Daoy (cell line): ENCODE measurements at places on chromosomes 7 and 10. TPM values are rescaled to one million over a fixed set of nuclear protein-coding genes. Genes with fewer than 3 reads are reported as not detected.

Gene CUZD1
- 0.77 and 1.4 TPM in 2 replicates for total RNA-seq

GRCh38 chr10:125557801-125558505, 125.0 kb downstream of the TEX36 start:
- no peak for DNase-seq

GRCh38 chr7:122972056-122972455, 23.4 kb downstream of the TAS2R16 start:
- no peak for DNase-seq

DNA sequence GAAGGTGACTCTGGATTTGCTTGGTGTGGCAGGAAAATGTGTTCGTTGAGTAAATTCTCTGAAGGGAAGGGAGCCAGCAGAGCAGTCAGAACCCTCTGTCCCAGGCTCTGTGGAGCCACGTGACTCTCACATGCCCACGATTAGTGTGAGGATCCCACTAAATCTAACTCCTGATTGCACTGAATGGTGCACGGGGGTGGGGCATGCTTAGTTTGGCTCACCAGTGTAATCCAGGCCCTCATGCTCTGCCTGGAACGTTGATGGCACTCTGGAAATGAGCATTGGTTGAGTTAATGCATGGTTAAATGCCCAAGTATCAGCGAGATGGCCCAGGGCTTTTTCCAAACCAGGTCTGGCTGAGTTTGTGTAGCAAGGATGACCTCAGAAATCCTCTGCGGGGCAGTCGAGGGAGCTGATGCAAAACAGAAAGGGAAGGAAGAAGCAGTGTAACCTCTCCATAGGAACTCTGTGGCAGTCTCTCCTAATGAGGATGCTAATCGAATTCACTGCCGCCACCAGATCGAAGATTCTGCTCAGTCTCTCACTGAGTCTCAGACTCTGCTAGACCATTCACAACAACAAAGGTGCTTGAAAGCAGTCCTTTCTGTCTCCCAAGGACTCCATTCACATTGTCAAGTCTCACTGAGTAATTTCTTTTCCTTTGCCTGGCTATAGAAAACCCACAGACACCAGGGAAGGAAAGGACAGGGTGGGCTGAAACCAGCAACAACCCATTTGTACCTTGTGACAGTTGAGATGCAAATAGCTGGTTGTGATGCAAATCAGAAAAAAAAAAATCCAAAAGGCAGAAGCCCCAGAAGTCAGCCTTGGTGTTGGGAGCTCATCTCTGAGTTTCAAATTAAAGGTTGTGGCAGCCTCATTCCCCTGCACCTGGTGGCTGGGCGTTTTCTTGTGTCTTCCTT, 98.1 kb downstream of the C10orf105 start:
- DNase-seq = no peak

DNA sequence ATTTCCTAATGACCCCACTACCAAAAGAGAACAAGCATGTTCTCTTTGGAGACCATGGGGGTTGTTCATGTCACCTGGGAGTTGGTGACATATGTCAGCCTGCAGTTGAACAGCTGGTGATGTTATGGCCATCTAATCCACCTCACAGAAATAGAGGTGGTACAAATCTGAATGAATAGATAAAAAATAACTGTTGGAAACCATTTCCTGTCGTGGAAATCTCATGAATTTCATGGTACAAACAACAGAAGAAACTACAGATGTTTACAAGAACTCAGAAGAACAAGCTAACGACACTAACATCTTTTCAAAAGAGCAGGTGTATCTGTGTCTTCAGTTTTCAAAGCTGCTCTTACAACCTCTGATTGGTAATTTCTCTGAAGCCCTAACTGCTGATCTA, 81.3 kb downstream of the RAPGEF5 start:
- no peak for DNase-seq

DNA sequence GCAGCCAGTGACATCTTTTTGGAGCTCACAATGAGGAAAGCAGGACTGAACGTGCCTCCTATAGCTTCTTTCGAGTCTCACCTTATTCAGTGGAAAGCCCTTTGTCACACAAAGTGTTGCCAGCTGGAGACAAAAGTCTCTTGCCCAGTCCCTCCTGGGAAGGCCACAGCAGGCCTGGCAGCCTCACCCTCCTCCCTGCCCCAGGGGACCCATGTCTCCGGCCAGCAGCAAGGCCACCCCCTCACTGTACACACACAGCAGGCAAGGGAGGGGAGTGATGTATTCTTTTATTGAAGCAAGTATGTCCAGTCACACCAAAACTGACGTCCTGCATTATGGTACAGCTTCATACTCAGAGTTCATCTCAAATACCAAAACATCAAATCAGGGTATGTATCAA, 56.0 kb downstream of the CSGALNACT2 start:
- DNase-seq = no peak
